ENCODE measurements at places on chromosomes 3 and 15.

DNA sequence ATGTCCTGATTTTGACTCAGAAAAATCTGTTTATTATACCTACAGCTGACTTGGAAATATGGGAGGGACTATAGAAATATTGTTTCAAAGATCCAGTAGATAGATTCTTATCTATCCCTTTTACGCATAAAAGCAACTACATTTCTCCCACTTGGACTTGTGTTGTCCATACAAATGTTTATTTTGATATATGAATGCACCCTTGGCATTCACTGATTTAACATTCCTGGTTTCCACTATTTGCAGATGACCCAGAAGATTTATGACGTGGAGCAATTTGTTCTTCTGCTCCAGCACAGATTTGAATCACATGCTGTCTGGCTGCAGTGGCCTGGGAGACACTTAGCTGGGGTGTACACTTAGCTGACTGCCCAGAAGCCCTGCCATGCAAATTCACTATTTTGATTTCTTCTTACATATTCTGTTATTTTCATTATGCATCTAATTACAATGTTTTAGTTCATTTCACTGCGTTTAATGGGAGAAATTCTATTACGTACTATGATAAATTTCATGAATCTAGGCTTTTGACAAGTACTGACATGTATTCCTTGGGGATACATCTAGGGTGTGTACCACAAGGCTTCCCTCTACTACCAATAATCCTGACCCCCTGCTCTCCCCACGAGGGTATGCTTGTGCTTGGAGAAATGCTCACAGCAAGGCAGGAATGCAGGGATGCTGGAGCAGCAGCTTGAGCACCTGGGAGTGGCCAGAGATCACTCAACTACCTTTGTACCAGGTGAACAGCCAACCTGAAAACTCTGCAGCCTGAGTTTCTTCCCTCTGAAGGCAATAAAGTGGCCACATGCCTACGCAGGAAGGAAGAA is 223.6 kb upstream of the TBL1XR1 start:
- DNase-seq = no peak

GRCh38 chr3:160956785-160957184 is 148.4 kb downstream of the B3GALNT1 start:
- DNase-seq = no peak

GRCh38 chr3:33355611-33356010 is 78.4 kb downstream of the FBXL2 start:
- no peak for DNase-seq

DNA sequence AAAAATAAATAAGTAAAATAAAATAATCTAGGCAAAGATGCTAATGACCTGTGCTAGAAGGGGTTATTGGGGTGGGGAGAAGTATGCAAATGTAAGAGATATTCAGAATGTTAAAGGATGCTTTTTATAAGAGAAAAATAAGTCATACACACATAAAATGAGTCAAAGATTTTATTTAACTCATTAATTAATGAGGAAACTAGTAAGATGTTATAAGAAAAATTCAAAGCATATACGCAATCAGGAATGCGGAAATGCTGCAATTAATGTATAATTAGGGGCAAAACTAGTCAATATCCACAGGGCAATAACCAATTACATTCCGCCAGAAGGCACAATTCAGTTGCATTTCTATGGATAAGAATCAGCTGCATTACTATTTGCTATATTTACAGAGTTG is 30.1 kb downstream of the MAP3K13 start:
- DNase-seq = no peak

DNA sequence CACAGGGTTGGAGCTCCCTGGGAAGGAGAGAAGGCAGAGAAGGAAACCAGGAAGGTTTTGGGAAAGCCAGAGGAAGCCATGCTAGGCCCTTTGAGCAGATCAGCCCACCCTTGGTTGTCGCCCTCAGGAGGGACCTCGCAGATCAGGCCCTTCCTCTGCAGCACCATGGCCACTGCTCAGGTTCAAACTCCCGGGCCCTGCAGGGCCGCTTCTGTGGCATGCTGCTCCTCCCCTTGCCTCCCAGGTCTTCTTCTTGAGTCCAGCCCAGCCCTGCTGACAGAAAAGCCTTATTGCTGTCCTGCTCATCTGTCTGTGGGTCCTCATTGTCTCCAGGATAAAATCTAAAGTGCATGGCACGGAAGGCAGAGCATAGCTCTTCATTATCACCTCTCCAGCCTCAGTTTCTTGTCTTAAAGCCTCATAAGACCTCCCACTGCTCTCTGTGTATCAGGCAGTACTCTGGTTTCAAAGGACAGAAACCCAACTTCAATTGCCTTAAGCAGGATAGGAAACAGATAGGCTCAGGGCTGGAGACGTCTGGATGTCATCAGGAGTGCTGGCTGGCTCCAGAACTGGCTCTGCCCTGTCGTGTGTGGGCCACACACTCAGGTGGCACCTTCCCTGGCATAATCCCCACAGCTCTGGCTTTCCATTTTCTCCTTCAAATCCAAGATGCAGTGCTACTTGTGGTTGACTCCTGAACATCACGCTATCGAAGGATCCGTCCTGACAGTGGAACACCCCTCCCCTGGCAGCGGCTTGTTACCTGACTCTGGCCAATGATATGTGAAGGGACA is 118.5 kb downstream of the EEFSEC start:
- no peak for DNase-seq

- DNase-seq = no peak
These were observed 17.3 kb upstream of the ATP10A start for GRCh38 chr15:25880411-25880810.

DNA sequence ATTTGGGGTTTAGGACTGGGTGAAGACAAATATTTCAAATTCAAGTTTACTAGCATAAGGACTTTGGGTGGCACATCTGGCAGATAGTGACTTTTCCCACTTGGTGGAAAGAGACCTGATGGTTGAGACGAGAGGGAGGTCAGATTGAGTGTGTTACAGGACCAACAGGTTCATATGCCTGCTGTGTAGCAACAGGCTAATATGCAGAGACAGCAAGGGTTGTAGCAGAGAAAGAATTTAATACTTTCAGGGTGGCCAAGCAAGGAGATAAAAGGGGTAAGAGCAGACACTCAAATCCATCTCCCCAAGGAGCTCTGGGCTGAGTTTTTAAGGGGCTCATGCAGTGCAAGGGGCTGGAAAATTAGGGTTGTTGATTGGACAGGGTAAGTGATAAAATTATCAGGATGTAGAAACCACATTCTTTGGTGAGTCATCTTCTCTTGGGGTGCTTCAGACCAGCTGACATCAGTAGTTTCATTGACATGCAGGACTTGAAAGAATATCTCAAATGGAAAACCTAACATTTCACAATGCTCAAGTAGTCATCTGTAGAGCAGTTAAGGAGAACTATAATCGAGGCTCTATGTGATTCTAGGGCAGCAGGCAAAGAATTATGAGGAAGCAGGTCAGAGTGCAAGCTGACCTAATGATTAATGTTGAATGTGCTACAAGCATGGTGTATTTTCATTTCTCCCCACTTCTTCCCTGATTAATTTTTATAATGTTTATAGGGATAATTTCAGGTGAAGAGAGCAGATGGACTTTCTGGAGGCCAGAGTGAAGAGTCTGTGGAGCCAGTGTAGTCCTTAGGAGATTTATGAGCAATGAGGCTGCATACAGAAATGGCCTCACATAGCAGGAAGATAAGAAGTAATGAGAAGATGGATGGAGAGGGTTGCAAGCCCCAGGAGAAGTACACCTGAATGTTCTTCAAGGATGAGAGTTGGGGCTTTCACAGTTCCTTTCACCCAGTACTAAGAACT is 13.7 kb downstream of the FOXB1 start:
- DNase-seq = no peak

GRCh38 chr3:10337323-10338163 is 16.6 kb upstream of the SEC13 start:
- no peak for DNase-seq

- DNase-seq = no peak
These were observed 16.4 kb downstream of the CCDC12 start for GRCh38 chr3:46960081-46960701.

- no peak for DNase-seq
These were observed 51.0 kb upstream of the ATP13A3 start for GRCh38 chr3:194537732-194538247.

DNA sequence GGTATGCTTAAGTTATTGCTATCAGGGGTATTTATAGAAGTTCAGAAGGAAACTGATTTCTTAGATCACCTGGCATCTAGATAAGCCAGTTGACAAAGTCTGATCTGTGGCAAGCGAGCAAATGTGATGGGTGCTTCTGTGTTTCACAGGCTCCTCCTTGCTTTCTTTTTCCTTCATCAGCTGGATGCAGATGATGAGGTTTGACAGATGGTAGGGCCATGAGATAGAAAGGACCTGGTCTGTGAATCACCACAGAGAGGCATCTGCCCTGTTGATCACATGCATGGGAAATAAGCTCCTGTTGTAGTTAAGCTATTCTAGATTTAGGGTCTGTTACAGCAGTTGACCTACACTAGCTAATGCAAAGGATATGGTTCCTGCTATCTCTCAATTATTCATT is 372.0 kb downstream of the NEK10 start:
- no peak for DNase-seq

DNA sequence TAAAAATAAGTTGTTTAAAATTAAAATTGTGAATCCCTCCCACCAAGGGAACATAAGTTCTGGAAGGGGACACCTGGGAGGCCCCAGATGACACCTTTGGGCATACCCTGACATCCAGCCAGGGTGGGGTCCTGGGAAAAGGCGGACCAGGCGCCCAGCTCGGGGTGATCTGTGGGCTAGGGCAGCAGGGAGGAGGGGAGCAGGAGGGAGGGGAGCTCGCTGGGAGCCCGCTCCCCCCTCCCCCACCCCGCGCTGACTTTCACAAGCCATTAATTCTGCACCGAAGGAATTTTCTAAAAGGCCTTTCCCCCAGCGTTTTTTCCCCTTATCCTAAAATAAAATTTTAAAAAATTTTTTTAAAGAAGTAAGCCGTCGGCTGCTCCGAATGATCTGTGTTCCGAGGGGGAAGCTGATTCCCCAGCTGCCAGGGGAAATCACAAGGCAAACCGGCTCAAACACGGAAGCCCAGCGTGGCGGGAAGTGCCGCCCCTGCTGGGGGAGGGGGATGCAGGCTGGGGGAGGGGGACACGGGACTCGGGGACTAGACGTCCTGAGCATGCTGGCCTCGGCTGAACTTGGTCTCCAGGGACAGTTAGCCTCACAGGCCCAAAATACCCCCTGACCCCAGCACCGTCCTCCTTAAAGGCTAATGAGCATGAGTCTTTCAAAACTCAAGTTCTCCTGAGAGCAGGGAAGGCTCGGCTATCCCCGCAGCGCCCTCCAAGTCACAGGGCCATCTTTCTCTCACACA is 13.9 kb downstream of the PLXND1 start:
- DNase-seq = no peak

All from immature natural killer cell (primary cell).